AG09319 (cell line): ENCODE measurements at places on chromosomes 16 and 17.

DNA sequence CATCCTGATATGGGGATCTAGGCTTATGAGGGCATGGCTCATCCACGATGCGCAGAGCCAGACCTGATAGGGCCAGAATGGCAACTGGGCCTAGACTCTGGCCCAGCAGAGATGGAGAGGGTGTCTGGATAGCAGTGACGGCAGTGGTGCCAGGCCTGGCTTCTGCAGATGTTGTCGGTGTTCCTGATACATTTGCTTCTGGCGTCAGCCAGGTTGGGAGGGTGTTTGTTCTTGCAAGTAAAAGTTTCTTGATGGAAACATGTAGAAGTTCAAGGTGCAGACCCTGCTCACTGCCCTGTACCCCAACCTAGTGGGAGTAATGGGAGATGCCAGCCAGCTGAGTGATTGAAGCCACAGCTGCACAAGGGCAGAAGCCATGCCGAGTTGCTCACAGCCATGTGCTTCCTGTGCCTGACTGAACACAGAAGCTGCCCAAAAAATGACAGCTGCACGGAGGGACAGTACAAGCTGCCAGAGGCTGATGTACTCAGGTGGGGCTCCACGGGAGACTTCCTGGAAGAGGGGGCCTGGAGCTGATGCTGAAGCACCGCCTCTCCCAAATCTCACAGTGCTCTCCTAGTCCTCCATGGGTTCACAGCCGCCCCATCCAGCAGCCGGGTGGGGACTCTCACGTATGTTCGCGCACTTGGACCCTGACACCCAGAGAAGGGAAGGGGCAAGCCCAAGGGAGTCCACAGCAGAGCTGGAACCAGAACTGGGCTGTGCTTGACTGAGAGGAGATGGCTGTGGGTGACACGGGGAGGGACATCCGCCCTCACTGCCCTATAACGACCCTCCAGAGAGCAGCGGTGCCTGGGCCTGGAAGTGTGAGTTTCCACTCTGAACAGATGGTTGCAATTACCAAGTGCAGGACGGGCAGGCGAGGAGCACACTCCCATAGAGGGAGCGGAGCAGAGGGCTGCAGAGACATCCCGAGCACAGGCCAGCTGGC lies 78.7 kb downstream of the N4BP1 start:
- DNase-seq = peak; percentile 42

GRCh38 chr16:89600427-89600826 lies 13.0 kb upstream of the DPEP1 start:
- DNase-seq = no peak

GRCh38 chr17:37098910-37099664 lies 150.3 kb downstream of the AATF start:
- no peak for DNase-seq

DNA sequence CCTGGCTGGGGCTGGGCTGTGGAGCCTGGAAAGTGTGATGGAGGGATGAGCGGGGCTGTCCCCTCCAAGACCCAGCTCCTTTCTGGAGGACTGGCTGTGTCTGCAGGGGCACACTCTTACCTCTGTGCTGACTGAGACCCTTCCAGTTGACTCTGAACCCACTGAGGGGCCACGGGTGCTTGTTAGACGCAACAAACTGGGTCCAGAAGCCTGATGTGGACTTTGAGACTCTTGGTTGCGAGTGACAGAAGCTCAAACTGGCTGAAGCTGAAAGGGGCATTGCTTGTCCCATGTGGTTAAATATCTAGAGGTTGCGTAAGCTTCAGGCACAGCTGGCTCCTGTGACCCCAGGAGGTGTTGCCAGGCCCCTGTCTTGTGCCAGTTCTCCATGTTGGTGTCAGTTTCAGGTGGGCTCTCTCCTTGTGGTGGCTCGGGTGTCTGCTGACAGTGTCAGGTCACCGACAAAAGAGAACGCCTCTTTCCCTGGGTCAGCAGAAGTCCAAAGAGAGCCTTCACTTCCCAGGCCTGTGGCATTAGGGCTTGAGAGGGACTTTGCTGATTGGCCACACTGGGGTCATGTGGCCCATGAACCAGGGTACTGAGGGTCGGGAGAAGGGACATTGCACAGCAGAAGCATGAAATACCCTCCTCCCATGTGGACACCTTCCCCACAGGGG lies 16.7 kb downstream of the ADCY7 start:
- DNase-seq = no peak

DNA sequence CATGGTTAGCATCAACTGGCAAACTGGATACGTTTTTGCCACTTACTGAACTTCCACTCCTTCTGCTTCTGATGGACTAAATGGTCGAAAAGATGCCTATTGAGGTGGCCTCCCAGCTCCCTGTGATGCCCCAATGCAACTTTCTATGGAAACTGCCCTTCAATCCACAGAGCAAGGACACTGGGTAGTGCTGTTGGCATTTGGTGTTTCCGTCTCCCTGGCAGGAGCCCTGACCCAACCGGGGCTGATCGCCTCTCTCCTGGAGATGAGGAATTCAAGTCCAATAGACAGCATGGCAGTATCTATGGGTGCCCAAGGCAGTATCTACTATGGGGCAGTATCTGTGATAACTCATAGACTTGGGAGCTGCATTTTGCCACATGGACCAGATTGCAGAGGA lies 116.3 kb upstream of the IRX3 start:
- DNase-seq = no peak

GRCh38 chr17:50642071-50642721 lies 7.5 kb downstream of the ABCC3 start:
- no peak for DNase-seq

GRCh38 chr16:87484487-87485331 lies 8.1 kb downstream of the ZCCHC14 start:
- no peak for DNase-seq

- no peak for DNase-seq
Measured at GRCh38 chr17:44198721-44199552, 747 bp downstream of the ATXN7L3 start.

DNA sequence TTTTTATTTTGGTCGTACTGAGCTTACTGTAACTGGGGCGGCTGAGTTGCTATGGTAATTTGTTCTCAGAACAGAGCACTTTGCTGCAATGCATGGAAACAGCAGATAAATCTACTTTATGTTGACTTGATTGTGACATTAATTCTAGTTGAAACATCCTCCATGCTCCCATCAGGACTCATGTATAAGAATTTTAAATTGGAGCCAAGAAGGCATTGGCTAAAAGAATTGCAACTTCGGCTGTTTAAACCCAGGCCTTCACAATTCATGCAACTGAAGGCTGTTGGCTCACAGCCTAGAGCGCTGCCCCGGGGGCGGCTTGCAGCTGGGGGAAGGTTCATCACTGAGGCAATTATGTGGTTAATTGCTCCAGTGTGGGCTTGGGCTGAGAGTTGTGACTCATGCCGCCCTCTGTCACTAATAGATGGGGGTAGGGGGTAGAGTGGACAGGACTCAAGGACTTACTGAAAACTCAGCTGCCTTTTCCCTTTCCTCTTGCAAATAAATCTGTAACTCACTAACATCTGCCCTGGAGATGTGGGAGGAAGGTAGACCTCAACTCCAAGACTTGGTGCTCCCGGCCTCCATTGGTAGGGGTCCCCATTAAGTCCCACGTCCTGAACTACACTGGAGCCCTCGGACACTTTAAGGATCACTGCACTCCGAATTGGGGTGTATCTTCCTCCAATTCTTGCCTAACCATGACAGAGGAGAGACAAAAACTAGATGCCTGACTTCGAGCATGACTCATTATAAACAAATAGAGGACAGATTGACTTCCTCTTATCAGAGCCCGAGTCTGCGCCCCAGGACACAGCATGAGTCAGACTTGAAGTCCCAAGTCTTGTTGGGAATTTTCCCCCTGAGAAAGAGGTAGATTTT lies 37.5 kb downstream of the ERCC4 start:
- peak; percentile 94 for DNase-seq

DNA sequence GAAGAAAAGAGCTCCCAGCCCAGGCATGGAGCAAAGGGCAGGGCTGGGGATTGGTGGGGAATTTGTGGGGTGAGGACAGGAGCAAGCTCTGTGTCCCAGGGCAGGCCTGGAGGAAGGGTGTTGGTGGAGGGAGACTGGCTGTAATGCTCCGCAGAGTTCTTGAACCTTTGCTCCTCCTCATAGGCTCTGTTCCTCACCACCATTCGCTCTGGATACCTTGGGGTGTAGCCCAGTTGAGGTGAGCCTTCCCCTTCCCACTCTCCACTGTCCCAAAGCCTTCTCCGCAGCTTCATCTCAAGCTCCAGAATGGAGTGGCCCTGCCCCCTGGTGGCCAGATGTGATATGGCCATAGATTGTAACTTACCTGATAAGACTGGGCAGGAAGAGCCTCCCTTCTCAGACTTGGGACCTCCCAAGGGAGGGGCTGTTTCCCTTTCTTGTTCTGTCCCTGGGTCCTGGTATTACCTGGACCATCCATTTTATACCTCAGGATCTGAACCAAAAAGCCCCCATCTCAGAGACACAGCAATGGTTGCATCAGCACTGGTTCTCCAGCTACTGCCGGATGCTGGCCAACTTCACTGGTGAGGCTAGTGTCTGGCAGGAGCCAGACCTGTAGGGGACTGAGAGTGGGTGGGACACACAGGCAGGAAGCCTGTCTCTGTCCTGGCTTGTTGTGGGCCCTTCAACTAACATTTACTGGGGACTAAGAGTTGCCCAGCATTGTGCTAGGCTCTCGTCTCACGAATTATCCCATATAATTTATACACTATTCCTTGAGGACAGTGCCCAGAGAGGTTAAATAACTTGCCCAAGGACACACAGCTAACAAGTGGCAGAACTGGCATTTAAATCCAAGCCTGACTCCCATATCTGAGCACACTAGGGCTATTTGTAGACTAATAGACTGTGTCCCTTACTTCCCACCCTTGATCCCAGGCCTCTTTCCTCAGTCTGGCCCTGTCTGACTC lies 19.1 kb upstream of the STAC2 start:
- peak; percentile 46 for DNase-seq

DNA sequence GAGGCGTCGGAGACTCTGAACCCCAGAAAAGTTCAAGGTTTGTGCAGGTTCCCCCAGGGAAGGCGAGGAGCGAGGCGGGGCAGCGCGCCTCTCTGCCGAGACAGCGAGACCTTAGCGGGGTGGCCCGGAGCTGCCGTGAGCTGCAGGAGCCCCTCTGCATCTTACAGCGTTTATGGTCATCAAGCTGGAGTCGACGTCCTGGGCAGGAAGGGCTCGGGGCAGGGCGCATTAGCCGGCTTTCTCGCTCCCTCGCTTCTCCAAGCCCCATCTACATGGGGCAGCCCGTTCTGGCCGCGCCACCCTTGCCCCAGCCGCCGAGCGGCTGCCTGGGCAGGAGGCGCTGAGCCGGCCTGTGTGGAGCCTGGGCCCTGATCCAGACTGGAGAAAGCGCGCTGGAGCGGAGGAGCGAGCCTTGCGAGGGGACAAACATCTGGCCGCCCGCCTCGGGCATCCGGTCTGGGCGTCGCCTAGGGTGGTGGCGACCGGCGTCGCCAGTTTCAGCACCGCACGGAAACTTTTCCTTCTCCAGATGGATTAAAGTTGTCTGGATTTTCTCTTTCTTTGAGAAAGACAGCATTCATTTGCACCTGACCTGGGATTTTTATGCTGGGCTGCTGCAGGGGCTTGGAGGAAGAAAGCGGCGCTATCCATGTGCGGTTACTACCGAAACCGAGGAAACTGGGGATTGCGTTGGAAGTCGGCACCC lies 750 bp downstream of the TMEM132E start:
- DNase-seq = no peak

- DNase-seq = no peak
Measured at GRCh38 chr16:351804-352520, 561 bp downstream of the AXIN1 start.

- DNase-seq = no peak
Measured at GRCh38 chr17:47820033-47820789, 1.4 kb downstream of the OSBPL7 start.

DNA sequence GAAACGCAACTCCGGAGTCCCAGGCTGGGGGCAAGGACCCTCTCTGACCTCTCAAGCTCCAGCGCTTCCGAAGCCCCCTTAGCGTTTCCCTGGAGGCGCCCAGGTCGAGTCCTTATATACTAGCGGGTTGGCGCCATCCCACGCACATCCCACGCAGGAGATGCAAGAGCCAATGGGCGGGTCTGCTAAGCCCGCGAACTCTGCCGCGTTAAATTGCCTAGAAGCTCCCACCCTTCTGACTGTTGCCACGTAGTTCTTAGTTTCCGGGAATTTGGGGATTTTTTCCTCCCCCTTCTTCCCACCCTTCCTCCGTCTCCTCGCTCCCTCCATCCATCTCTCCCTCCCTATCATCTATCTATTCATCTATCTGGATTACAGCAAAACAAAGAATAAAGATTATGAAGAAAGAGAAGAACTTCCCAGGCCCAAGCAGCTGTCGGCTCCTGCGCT lies at the start of gene SLFN11:
Gene SLFN11 (minus strand): TSS at position 88 of the 450 bp plus-strand sequence. CDS start 9,814 bp downstream, outside the sequence.
- DNase-seq = peak; percentile 95

- no peak for DNase-seq
Measured at GRCh38 chr16:53809088-53809932, 105.4 kb downstream of the FTO start.

DNA sequence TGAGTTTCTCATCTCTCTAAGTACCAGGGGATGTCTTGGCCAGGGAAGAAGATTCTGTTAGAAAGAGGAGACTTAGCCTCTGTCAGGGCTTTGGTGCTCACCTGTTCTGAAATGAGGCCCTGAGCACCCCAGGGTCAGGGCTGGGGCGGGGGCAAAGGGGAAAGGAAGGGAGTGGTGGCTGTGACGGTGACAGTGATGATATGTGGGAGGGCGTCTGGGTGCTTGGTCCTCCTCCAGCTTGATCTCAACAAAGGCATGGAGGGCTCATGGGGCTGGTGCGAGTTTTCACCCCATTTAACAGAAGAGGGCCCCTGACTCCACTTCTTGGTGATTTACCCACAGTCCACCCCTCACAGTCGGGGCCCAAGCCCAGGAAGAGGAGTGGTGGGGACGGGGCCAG lies 15.1 kb downstream of the SOX8 start:
- no peak for DNase-seq

DNA sequence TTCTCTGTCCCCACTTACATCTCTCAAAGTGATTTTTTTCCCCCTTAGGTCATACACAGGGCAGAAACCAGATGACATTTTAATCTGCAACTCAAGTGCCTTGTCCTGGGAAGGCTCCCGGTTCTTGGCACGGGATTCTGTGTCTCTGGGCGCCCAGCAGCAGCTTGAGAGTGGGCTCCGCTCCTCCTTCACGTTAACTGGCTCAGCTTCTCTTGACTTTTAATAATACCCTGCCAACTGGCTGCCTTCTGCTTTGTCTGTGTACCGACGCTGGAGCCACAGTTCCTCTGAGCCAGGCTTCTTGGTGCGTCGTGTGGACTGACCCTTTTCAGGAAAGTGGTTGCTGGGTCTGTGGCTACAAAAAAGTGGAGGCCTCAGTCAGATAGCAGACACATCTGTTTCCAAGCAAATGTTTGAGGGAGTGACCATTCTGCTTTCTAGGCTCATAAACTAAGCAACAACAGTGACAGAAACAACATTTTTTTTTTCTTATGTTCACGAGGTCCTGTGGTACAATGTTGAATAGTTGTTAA lies 64.9 kb downstream of the IRF8 start:
- no peak for DNase-seq

- no peak for DNase-seq
Measured at GRCh38 chr16:30813821-30814189, 26.8 kb upstream of the ZNF629 start.

DNA sequence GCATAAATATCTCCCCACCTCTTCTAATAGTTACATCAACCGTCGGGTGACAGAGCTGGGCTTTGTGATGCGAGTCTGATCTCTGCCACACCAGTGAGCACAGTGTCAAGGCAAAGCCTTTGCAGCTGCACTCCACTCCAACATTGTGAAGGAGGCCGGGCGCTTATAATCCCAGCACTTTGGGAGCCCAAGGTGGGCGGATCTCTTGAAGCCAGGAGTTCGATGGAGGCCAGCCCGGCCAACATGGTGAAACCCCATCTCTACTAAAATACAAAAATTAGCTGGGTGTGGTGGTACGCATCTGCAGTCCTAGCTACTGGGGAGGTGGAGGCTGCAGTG lies 18.9 kb downstream of the CYB5D2 start:
- no peak for DNase-seq

GRCh38 chr17:48565022-48565554 lies 13.1 kb downstream of the HOXB4 start:
- no peak for DNase-seq
